Stimulated activated naive CD8-positive, alpha-beta T cell treated with anti-CD3 and anti-CD28 coated beads, Interleukin-15, amount 100 ng/mL, for 72 hours (primary cell): ENCODE measurements at places on chromosomes 3 and 15.

GRCh38 chr15:48939648-48940047, 24.1 kb downstream of the SHC4 start:
- no peak for DNase-seq

DNA sequence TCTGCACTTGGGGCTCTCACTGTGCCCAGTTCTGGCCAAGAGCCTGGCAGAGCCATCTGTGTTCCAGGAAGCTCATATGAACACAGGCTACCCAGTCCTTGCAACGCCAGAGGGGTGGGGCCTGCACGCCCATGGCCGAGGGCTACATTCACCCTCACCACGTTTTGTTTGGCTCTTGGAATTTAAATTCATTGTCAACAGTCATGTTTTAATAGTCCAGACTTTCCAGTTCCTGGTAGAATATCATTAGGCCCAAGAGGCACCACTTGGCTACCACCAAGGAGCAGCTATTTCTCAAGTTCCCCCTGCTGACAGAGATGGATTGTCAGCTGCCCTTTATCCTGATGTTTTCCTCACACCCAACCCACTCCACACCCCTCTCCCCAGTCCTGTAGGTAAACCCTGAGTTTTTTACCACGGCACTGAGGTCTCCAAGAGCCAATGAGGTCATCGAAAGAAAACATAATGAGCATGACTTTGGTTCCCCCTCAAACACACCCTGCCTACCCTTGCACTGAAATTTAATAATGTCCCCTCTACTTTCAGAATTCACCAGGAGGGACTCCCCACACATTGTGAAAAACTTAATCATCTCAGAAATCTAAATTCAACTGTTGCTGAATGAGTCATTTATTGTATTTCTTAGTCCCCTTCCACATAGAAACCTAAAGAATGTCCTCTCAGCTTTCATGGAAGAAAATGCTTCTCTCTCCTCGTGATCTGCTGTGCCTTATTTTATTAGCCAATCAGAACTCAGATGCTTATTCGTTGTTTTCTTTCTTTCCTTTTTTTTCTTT, 125.1 kb downstream of the SHQ1 start:
- DNase-seq = peak; percentile 48

DNA sequence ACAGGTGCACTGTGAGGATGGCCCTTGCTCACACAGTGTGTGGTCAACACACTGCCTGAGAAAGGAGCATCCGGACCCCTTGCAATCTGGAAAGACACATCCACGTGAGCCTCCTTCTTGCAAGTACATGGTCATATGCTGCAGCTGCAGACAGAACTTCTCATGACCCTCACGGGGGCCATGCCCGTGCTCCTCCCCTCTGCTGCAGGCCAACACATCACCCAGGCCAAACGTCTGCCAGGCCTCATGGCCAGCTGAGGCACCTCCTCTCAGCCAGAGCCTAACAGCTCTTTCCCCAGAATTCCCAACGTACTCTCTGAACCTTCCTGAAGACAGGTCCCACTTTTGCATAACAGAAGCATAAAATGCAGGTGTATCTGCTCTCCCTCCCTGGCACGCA, 25.3 kb downstream of the SLC41A3 start:
- no peak for DNase-seq

DNA sequence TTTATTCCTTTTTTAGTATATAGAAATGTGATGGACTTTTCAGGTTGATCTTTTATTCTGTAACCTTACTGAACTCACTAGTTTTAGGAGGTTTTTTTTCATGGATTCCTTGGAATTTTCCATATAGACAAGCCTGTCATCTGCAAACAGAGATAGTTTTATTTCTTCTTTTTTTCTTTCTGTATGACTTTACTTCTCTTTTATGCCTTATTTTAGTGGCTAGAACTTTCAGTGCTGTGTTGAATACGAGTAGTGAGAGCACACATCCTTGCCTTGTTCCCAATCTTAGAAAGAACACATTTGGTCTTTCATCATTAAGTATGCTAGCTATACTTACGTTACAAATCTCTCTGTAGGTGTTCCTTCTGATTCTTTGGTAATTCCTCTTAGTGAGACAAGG, 336.5 kb downstream of the PTPRG start:
- DNase-seq = no peak

DNA sequence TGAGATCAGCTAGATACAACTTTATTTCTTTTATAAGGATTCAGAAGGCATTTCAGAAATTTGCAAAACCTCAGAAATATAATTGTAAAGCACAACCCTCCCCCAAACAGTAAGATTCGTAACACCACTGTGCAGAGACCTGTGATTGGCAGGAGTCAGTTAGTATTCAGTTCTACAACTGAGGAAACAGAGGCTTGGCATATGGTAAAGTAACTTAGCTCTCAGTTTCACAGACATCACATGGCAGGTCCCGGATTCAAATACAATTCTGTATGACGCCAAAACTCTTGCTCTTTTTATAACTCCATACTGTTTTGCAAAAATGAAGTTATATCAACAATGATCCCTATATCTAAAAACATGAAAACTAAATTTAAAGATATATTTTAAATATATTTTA, 225.6 kb upstream of the LMCD1 start:
- DNase-seq = no peak

DNA sequence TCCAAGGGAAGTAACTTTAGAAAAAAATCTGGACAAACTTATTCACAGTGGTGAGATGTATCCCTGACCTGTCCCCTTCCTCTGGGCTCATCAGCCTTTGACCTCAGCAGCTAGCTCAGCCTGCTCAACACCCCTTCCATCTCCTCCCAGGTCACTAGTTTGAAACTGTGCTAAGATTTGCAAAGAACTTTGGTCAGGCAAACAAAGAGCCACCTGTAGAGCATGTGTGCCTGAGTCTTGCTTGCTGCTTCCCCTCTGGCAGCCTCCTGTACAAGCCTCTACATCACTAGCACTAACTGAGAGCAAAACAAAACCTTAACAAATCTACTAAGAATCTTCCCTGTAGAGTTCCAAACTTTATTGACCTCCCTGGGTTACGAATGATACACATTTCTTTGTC, 43.9 kb downstream of the NR1I2 start:
- DNase-seq = no peak

GRCh38 chr15:40407330-40407990, 1.9 kb downstream of the IVD start:
- no peak for DNase-seq

- no peak for DNase-seq
These were observed 420 bp upstream of the TMIE start for GRCh38 chr3:46700772-46701171.

DNA sequence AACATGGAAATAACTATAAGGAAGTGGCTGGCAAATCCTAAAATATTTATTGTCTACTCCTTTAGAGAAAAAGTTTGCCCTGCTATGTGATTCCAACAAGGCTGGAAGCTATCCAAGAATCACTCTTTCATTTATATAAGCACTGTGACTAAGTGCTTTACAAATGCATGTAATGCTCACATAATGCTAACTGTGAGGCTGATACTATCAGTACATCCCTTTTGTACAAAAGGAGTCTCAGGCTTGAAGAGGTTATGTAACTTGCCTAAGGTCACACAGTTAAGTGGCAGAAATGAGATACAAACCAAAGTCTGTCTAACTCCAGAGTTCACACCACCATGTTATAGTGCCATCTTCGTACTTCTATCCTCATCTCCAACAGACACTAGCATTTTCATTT, 17.0 kb downstream of the TOPBP1 start:
- no peak for DNase-seq

- DNase-seq = peak; percentile 57
These were observed 564.0 kb upstream of the TGFBR2 start for GRCh38 chr3:30042274-30042859.

DNA sequence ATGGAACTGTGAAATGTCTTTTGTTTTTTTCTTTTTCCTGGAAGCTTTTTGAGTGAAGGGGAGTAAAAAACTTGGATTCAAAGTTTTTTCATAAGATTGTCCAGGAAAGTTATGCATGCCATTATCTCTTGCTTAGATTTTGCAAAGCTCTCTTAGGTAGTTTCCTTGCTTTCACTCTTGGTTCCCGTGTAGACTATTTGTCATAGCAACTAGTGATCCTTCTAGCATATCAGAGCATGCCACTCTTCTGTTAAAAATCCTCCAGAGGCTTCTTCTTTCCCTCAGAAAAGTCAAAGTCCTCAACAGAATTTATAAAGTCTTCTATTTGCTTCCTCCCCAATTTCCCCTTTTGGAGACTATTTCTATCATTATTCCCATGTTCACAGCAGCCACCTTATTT, 21.1 kb downstream of the GTF2E1 start:
- DNase-seq = no peak

GRCh38 chr15:65084500-65085206, 8.1 kb downstream of the KBTBD13 start:
- DNase-seq = no peak

GRCh38 chr3:46537316-46537715, 28.8 kb downstream of the LRRC2 start:
- no peak for DNase-seq

DNA sequence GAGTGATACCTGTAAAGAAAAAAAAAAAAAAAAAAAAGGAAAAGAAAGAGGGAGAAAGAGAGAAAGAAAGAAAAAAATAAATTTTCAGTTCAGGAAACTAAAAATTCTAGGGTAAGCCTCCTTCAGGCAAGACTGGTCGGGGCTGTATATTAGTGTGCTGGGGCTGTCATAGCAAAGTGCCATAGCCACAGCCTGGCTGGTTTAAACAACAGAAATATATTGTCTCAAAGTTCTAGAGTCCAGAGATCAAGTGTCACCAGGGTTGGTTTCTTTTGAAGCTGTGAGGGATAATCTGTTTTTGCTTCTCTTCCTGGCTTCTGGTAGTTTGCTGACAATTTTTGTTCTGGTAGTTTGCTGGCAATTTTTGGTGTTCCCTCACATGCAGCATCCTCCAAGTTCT, 48.4 kb upstream of the SLC25A26 start:
- no peak for DNase-seq

DNA sequence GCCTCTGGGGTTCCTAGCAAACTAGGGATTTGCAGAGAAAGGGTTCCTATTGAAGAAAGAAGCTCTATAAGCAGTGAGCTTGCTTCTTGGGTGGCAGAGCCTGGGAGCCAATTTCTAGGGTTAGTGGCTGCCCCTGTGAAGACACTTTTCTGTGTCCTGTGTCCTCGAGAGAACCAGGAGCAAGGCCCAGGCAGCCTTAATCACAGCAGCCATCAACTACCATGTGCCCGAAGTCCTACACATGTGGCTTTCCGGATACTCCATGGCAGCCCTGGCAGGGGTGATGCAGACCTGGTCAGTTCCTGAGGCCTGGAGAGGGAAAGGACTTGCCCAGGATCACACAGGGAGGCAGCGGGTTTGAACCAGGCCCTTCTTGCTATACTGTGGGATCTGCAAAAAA, 27.7 kb upstream of the TSPAN3 start:
- no peak for DNase-seq

- DNase-seq = peak; percentile 54
These were observed 22.4 kb downstream of the PLA2G4F start for GRCh38 chr15:42133886-42134502.

DNA sequence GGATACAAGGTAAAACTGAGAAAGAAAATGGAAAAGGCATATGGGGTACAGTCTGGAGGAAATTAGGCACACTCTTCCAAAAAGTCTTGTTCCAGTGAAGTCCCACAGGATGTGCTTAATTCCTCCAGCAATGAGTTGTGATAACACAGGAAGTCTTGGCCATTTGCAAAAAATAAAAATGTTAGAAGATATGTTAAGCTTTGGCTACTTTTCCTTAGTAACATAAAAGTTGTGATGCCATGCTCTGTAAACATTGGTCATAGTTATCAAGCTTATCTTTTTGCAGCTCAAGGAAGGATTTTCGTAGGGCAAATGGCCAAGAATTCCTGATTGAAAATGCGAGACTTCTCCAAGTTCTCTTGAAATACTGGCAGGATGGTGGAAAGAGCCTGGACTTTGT, 26.4 kb downstream of the LNP1 start:
- DNase-seq = no peak

GRCh38 chr3:188051801-188052168, 102.2 kb upstream of the LPP start:
- no peak for DNase-seq

GRCh38 chr15:89129123-89129815, 41.0 kb downstream of the ABHD2 start:
- peak; percentile 30 for DNase-seq

DNA sequence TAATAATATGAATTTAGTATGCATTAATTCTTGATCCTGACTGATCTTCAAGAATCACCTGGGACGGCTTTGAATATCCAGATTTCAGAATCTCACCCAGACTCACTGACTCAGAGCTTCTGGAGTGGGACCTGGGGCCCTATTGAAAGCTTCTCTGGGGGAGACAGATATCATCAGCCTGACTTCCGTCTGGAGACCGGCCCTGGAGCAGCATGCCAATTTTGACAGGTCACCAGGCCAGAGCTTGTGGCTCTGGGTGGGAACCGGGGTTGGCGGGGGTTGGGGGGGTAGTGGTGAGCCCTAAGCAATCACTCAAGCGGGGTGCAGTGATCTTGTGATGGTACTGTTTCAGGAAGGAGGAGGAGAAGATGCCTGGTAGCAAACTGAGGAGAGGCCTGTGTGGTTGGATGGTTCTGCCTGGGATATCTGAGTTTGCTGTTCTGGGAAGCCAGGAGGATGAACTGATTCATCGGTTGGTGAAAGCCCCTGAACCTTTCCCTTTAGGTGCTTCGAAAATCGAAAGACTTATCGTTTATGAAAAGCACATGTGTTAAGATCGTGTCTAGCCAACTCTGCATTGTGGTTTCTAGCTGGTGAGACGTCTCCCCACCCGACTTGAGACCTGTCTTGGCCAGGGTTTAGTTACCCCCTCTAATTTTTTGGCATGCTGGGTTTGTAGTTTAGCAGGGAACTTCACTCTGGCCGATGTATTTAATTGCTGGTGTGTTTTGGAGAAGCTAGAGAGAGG, 263.9 kb upstream of the C2CD4B start:
- DNase-seq = no peak

DNA sequence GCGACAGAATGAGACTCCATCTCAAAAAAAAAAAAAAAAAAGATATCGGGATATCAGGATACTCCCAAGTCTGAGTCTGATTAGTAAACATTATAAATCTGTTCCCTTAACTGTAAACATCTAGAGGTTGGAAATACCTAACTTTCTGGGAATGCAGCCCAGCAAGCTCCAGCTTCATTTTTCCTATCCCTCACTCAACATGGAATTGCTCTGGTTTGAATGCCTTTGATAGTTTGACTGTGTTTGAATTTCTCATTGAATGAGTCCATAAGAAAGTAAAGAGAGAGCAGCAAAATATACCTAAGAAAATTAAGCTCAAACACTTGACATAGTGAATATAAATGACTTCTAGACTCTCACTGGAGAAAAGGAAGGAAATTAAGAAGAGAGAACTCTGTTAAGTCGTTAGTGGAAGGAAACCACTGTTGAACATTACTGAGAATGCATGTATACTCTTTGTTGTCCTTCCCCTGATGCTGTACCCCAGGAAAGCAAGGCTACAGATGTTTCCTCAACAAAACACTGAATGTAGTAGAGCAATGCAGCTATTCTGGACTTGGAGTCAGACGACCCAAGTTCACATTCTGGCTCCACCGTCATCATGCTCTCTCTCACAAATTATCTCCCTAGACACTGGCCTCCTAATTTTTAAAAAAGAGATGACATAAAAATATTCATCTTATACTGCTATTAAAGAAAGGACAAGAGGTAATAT, 62.4 kb downstream of the CD200 start:
- DNase-seq = no peak

GRCh38 chr15:79953951-79954444, 17.0 kb downstream of the BCL2A1 start:
- no peak for DNase-seq
